ENCODE measurements at places on chromosomes 12 and 14.

GRCh38 chr14:70897464-70897863, 9.8 kb upstream of the PCNX1 start:
- no peak for DNase-seq

DNA sequence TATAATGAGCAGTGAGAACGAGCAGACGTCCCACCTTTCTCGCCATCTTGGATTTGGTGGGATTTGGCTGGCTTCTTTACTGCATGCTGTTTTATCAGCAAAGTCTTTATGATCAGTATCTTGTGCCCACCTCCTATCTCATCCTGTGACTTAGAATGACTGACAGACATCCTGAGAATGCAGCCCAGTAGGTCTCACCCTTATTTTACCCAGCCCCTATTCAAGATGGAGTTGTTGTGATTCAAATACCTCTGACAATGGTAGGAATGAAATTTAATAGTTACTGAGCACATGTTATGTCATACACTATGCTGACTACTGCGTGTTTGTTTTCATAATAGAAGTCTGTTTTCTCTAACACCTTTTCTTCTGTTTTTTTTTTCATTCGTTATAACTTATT, 1.9 kb downstream of the TMTC3 start:
- DNase-seq, result no peak

- no peak for DNase-seq
Observed at GRCh38 chr14:69651664-69652063, 40.3 kb downstream of the SUSD6 start.

GRCh38 chr12:16531621-16532020, 74.3 kb downstream of the LMO3 start:
- no peak for DNase-seq

DNA sequence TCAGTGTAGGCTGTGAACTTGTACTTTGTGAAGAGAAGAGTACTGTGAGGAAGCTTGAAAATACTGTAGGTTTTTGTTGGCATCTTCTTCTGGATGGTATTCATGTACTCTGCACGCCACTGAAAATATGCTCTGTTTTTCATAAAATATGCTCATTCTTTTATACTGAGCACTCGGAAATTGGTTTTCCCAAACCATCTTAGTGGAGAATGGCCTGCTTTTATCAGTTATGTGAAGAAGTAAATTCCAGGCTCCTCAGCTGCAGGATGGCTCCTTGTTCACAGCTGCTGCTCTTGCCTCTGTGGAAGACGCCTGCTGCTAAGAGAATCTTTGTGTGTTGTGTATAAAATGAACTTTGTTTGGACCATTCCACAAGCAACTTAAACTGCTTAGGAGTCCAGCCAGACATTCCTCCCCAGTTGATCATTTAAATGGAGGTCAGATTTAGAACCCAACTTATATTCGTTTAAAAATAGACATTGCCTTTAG, 443.5 kb upstream of the RGS6 start:
- DNase-seq, result no peak

- DNase-seq, result no peak
Observed at GRCh38 chr12:81095501-81096232, 17.8 kb downstream of the ACSS3 start.

- DNase-seq, result no peak
Observed at GRCh38 chr12:98730412-98730811, 85.3 kb downstream of the APAF1 start.

GRCh38 chr14:81385886-81386285, 14.2 kb downstream of the STON2 start:
- DNase-seq, result no peak

DNA sequence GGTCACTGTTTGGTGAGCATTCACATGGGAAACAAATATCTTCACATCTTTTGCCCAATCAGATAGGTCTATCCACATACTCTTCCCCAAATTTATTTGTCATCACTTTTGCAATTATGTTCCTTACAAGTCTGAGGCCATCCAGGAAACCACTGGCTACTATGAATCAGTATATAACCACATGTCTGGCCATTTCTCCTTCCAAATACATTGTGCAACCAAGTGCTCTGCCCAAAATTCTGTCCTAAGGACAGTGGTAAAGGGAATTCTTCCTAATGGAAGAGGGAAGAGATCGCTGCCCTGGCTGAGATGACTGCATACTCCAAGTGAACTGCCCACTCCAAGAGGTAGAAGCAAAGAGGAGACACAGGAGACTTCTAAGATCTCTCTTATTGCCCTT, 148.9 kb upstream of the MAX start:
- DNase-seq, result no peak

DNA sequence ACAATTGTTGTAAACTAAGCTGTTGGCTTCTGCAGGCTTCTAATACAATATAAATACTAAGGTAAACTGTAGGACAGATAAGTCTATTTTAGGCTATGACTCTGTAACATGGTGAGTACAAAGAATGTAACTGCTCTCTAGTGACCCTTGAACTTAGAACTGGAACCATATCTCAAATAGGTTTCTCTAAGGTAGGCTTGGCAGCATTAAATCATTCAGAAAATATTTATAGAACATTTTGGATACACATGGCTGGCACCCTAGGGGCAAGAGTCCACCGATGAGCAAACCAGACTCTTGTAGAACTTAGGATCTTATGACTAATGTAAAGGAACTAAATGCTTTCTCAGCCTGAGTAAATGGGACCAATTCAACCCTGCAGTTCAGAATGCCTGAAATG, 19.4 kb upstream of the SLC25A3 start:
- DNase-seq, result no peak

DNA sequence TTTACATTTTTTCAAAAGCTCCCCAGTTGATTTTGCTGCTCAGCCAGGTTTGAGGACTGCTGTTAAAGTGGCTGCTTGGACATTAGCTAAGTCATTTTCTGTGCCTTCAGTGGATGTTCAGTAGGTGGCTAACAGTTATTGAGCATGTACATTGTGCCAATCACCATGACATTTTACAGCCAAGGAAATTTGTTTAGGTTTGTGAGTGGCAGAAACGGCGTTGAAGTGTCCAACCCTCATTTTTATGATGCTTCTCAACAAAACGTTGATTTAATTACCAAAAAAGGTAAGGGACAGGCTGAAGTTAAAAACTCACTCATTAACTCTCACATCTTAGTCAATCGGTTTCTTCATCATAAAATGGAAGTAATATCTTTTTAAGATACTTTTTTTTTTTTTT, 37.0 kb upstream of the LRIG3 start:
- no peak for DNase-seq

- DNase-seq, result no peak
Observed at GRCh38 chr14:54098536-54098935, 141.9 kb upstream of the BMP4 start.

- DNase-seq, result no peak
Observed at GRCh38 chr12:28857369-28857768, 291.7 kb upstream of the FAR2 start.

GRCh38 chr12:48028541-48029431, 24.5 kb upstream of the COL2A1 start:
- DNase-seq, result no peak

- DNase-seq, result no peak
Observed at GRCh38 chr12:110080410-110080809, 32.1 kb upstream of the C12orf76 start.

DNA sequence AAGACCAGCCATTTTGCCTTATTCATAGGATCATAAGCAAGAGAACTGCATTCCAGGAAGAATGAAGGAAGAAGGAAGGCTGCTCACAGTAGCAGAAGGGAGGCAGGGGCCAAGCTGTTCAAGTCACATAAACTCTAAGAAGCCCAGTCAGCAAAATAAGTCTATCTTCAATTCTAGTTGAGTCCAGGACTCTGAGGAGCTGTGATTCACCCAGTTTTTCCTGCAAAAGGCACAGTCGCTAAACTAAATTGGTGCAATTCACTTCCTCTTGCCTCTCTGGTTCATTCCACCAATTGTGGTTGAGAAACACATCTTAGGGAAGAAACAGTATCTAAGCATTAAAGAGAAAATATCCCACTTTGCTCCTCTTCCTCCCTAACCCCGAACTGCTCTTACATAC, 9.8 kb downstream of the ZNF641 start:
- DNase-seq, result no peak

- no peak for DNase-seq
Observed at GRCh38 chr12:107377596-107378385, 284.4 kb upstream of the CRY1 start.

- no peak for DNase-seq
Observed at GRCh38 chr14:74934476-74935359, 11.7 kb upstream of the RPS6KL1 start.

DNA sequence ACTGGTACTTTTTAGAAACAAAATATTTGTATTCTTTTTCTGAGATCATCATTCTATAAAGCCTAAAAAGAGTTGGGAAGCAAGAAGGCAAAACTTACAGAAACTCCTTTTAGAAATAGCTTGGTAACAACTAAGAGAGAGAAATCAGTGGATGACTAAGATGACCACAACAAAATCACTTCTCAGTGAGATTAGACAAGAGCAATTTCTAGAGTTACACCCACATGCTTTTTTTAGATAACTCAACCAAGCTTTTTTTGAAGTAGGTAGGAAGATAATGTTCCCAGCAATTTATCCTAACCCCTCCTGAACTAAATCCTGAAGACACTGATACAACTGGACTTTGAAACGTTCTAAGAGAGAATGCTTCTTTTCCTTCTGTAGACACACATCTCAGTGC, 576.4 kb downstream of the SLC6A15 start:
- no peak for DNase-seq

DNA sequence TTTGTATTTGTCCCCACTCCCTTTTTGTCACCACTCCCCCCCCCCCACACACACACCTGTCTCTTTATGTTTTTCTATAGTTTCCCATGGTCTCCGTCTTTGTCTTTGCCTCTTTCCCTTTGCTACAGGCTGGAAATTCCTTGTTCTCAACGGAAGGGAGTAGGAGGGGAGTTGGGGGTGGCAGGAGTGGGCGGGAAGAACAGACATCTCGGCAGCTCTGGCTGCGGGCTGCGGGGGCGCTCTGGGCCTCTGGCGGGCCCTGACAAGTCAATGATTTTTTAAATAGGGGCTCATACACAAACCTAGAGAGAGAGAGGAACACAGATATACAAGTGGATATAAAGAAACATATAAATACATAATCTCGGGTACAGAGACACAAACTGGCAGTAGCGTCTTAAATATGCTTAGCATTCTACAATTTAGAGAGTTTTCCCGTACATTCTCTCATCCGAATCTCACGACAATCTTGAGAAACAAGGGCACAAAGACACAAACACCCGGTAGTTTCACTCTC, 2.4 kb upstream of the NAB2 start:
- peak; percentile 20 for DNase-seq

GRCh38 chr12:21644516-21644915, 13.1 kb downstream of the LDHB start:
- DNase-seq, result no peak

- DNase-seq, result no peak
Observed at GRCh38 chr12:117100251-117100650, 1.0 kb upstream of the TESC start.

DNA sequence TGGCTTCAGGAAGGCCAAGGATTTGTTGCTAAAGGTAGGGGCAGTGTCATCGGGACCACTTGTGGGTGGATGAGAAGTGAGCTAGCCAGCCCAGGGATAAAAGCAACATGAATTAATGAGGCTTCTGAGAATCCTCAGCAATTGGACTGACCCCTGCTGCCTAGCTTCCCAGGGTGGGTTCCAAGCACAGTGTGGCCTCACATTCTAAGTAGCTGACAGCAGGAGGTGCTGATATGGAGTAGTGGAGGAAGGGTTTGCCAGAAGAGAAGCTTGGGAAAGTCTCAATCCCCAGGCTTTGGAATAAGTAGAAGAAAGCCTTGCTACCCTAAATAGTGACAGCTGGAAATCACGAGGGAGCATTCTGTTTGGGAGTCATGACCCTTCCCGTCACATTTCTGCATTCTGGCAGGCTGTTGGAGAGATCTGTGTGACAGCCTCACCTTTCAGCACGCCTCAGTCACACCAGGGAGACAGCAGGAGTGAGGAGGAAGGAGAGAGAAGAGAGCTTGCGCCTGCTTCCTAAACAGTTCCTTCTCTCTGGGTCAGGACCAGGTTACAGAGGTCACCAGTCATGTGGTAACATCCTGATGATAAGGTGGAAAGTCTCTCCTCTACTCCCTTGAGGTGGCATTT, 31.2 kb downstream of the DACT1 start:
- no peak for DNase-seq

DNA sequence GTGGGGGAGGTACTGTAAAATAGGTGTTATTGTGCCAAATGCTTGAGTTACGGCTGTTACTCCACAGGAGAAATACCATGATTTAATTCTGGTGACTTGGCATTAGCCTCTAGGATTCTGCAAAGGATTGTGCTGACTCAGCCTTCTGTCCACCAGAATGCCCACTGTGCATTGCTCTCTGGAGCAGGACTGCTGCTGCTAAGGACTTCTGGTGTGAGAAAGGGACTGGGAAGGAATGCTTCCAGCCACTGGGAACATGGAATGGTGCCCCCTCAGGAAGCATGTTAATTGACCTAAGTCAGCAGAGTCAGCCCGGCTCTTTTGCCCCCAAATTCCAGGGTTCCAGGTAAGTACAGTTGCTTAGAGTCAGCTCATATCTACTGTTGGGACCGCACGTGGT, 32.9 kb downstream of the ZFHX2 start:
- no peak for DNase-seq

- no peak for DNase-seq
Observed at GRCh38 chr14:60101786-60102185, 10.1 kb downstream of the PCNX4 start.
